ENCODE measurements at places on chromosomes 16 and 17. TPM values are rescaled to one million over a fixed set of nuclear protein-coding genes. Genes with fewer than 3 reads are reported as not detected.

Gene TPSB2
- total RNA-seq: not detected

Gene RHOT1
- total RNA-seq: 40.3 TPM

Gene TMEM170A
- total RNA-seq: 33.2 TPM

Gene MYLK3
- not detected for total RNA-seq

Gene RGS9
- 1.1 TPM for total RNA-seq

Gene KRTAP9-8
- total RNA-seq: not detected

Gene TNFSF13
- total RNA-seq: 3.7 TPM

Gene OTOP3
- under 0.01 TPM for total RNA-seq

Gene CES3
- total RNA-seq: 6.3 TPM

Gene EVPLL
- total RNA-seq: 10.3 TPM

Gene LITAF
- total RNA-seq: 71.6 TPM

Gene KRTAP4-11
- not detected for total RNA-seq

Gene ESRP2
- total RNA-seq: 49.0 TPM

Gene CCL14
- not detected for total RNA-seq

Gene GAST
- 0.90 TPM for total RNA-seq

Gene BAHCC1
- 0.79 TPM for total RNA-seq

Gene CSF3
- under 0.01 TPM for total RNA-seq

Gene FSCN2
- total RNA-seq: 1.3 TPM

Gene SLC6A2
- 0.26 TPM for total RNA-seq

Gene NOD2
- total RNA-seq: 11.6 TPM

Gene TSNAXIP1
- total RNA-seq: 0.13 TPM

Gene KRT34
- total RNA-seq: 0.53 TPM

Gene POLR2C
- 82.1 TPM for total RNA-seq

Gene CHRNE
- total RNA-seq: 0.13 TPM

Gene EME2
- total RNA-seq: 6.1 TPM

Gene TBC1D3I
- not detected for total RNA-seq

Gene MFAP4
- not detected for total RNA-seq

Gene PSMC5
- total RNA-seq: 50.5 TPM

Gene MPP3
- total RNA-seq: 7.2 TPM

Gene NOS2
- total RNA-seq: not detected

Gene LPCAT2
- total RNA-seq: 11.8 TPM

Gene TSPOAP1
- total RNA-seq: 0.26 TPM

Gene ABCC6
- total RNA-seq: under 0.01 TPM

Gene ALDOC
- 53.4 TPM for total RNA-seq

Gene HYDIN
- total RNA-seq: 0.38 TPM

Gene CDH5
- not detected for total RNA-seq

Gene SLFN14
- total RNA-seq: not detected

Gene PNMT
- total RNA-seq: not detected

Gene PIK3R6
- not detected for total RNA-seq

Gene TAC4
- not detected for total RNA-seq

Gene TBC1D10B
- total RNA-seq: 15.6 TPM

Gene TRPV2
- total RNA-seq: 0.26 TPM

Gene RABEP2
- 30.0 TPM for total RNA-seq

Gene KRT10
- total RNA-seq: 6.3 TPM

Gene QPRT
- under 0.01 TPM for total RNA-seq

Gene NPIPB2
- 4.5 TPM for total RNA-seq

Gene CMTM4
- total RNA-seq: 83.2 TPM

Gene TMC7
- total RNA-seq: 3.1 TPM

Gene REXO5
- total RNA-seq: 2.4 TPM

Gene KRT9
- total RNA-seq: 0.51 TPM

Gene SLC5A10
- total RNA-seq: 0.13 TPM

Gene SLC35G6
- total RNA-seq: not detected

Gene FBXL16
- total RNA-seq: 0.64 TPM

Gene CX3CL1
- not detected for total RNA-seq

Gene CHST5
- total RNA-seq: not detected

Gene TMEM238L
- not detected for total RNA-seq

Gene NLGN2
- 1.2 TPM for total RNA-seq

Gene KRTAP9-4
- total RNA-seq: not detected

Gene PHOSPHO1
- total RNA-seq: not detected

Measured in bronchial epithelial cell (primary cell).